ENCODE measurements at places on chromosomes 11 and 22. TPM values are rescaled to one million over a fixed set of nuclear protein-coding genes. Genes with fewer than 3 reads are reported as not detected.

DNA sequence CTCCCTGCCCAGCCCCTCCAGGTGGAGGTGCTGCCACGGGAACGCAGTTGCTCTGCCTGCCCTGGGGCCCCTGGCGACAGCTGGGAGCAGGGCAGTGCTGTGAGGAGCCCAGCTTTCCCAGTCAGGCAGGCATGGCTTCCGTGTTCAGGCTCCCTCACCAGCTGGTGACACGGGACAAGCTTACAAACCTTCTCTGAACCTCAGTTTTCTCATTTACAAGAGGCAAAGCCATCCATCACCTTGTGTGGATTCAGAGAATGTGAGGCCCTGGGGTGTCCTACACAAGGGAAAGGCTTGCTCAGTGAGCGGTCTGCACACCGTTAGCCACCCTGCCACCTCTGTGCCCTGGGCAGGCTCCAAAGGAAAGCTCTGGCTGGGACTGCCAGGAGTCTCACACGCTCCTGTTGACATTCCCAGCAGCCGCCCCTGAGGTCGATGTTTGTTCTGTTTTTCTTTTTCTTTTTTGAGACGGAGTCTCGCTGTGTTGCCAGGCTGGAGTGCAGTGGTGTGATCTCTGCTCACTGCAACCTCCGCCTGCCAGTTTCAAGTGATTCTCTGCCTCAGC lies 23.5 kb downstream of the SUN2 start:
- no peak overlapping the region for H3K27ac ChIP-seq
- no peak for DNase-seq

- no peak for DNase-seq
- H3K36me3 ChIP-seq: no peaks in the 10 kb centered on the region
- no peaks in the 10 kb centered on the region for H3K27me3 ChIP-seq
Observed at GRCh38 chr11:65415499-65416340, 6.9 kb upstream of the NEAT1 start.

Gene HSPA8
- 1,494 TPM for polyA plus RNA-seq

DNA sequence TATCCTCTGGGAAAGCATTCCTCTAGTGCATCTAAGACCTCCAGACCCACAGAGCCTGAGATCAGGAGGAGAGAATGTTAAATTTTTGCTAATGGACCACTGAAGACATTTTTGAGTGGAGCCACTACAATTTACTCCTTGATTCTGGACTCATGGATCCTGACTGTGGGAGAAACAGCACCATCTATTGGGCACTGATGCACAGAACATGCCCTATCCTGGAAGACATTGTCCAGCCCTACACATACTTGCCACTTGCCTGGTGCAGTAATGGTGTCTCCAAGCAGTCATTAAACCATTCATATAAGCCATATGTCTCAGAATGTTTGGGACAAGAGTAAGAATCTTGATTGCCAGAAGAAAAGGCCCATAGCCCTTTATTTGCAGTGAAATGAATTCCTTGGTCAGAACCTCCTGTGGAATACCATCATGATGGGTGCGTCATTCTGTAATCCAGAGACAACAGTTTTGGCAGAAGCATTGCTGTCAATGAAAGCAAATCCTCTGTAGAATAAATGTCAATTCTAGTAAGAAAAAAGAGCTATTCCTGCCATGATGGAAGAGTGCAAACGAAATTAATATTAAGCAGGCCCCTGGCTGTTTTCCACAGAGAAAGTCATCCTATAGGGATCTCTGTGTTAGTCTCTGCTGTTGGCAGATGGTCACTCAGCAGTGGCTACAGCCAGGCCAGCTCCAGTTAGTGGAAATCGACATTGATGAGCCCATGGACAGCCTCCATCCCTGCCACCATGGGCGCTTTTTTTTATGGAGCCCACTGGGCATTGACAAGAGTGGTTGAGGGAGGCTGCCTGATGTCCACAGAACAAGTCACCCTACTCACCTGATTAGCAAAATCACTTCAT lies 43.5 kb downstream of the GGTLC2 start:
- no peak for DNase-seq
- no peak overlapping the region for H3K27ac ChIP-seq
- H3K4me3 ChIP-seq: no peak overlapping the region
